Right cardiac atrium (tissue), 5 donors: ENCODE measurements at places on chromosomes 3 and 15. TPM values are rescaled to one million over a fixed set of nuclear protein-coding genes. Genes with fewer than 3 reads are reported as not detected.
A peak's percentile ranks its signal among the peaks of the same experiment; 100 is the strongest.

DNA sequence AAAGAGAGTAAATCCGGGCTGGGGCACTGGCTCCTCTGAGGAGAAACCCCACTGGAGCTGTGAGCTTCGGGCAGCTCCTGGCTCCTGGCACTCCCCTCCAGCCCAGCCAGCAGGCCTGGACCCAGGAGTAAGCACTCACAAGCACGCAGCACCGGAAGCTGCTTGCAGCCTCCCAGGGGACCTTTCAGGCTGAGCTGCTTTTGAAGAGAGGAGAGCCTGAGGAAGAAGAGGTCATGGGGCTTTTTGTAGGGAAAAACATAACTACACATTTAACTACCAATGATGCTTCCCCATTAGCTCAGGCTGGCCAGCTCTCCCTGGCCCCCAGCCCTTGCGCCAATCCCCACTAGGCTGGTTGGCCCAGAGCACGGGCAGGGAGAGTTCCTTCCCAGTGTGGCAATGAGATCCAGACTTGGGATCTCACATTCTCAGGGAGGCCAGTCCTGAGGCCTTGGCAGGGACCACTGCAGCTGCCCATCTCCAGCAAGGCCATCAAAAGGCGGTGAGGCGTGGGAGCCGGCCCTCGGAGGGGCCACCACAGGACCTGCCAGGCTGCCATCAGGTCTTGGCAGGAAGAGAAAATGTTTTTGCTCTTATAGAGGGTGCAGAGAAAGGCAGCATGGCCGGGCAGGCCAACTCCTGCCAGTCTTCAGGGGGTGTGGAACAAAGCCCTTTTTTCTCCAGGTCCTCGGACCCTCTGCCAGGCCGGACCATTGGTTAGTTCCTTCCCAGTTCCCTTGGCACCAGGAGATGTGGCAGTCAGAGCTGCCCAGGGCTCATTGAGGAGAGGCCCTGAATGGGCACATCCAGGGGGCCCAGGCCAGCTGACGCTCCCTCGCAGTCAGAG is 41.5 kb upstream of the MFGE8 start:
- DNase-seq: peak; percentile 76

GRCh38 chr3:67518236-67518635 is 136.2 kb downstream of the SUCLG2 start:
- DNase-seq: no peak

DNA sequence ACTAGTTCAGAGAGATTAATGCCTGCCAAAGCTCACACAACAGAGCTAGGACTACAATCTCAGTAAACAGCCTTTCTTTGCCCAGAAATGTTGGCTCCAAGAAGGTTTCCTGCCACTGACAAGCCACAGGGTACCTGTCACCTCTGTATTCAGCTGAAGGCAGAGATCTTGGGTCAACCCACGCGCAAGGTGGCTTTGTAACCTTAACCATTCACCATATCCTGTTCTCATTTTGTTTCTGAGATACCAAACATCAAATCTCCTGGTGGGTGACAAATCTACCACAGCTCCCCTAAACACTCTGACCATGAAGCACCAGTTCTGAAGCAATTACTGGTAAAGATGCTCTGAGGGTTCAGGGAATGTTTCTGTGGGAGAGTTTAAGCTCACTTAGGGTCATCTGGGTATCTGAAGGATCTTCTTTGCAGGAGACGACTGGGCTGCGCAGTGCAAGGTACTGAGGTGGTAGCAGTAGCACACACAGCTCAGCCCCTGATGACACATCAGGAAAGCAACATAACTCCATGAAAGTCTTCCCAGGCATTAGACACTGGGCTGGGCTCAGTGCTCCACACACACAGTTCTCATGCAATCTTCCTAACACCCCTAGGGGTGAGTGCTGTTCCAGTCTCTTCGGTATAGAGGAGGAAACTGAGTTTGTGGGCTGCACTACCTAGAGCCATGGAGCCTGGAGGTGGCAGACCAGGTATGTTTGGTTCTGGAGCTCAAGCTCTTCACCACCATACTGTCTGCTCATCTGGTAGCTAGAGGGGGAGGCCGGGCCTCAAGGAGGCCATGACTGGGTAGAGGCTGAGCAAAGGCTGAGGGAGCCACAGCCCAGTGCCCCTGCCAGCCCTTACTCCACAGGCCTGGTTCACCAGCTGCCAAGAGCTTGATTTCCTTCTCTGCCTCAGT is 7.7 kb downstream of the CXCR6 start:
- no peak for DNase-seq

- DNase-seq: no peak
Measured at GRCh38 chr3:128965818-128966217, 28.1 kb downstream of the CFAP92 start.

DNA sequence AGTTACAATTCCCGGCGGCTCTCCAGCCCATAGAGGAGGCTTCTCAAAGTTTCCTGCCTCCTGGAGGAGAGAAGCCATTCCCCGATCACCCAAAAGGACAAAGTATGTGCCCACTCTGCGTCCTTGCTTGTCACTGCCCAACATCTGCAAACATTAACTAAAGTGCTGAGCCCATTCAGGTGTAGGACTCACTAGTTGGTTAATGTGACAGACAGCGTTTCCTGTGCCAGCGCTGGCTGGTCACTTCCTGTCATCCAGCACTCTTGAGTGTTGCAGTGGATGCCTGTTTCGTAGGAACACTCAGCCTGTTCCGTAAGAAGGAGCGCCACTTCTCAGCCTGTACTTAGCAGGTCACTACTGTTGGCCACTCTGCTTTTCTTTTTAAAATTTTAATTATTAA is 100.3 kb downstream of the APBA2 start:
- DNase-seq: no peak

- no peak for DNase-seq
Measured at GRCh38 chr3:42045708-42046243, 45.4 kb upstream of the TRAK1 start.

DNA sequence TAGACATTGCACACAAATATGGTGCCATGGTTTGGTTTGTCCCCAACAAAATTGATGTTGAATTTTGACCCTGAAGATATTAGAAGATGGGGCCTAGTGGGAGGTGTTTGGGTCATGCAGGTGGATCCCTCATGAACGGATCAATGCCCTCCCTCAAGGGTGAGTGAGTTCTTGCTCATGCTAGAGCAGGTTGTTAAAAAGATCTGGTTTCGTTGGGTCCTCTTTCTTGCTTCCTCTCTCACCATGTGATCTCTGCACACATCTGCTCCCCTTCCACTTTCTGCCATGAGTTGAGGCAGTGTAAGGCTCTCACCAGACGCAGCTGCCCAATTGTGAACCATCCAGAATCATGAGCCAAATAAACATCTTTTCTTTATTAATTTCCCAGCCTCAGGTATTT is 87.8 kb upstream of the MDFIC2 start:
- DNase-seq: no peak

DNA sequence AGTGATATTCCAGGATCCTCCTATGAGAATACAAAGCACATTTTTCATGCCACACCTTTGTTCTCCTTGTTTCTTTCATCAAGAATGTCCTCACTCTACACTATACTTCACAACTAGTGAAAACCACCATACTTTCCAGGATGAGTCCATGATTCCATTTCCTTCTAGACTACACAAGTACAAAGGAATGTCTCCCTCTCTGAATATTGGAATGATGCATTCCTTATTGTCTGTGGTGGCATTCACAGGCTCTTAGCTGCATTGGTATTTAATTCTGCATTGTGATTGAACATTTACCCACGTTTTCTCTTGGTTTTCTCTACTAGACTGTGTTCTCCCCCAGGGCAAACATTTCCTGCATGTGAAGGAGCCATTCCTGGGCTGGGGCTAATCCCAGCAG is 217.5 kb downstream of the RAP2B start:
- DNase-seq: no peak

DNA sequence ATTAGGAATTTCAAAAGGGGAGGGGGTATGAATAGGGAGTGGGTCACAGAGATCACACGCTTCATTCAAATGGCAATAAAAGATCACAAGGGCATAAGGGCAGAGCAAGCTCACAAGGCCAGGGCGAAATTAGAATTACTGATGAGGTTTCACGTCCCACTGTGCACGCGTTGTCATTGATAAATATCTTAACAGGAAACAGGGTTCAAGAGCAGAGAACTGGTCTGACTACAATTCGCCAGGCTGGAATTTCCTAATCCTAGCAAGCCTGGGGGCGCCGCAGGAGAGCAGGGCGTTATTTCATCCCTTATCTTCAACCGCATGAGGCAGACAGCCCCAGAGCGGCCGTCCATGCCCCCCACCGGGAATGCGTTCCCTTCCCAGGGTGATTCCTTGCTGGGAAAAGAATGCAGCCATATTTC is 18.1 kb upstream of the SMCO1 start:
- DNase-seq: no peak

GRCh38 chr15:92524874-92525565 is 130.6 kb downstream of the FAM174B start:
- DNase-seq: no peak

DNA sequence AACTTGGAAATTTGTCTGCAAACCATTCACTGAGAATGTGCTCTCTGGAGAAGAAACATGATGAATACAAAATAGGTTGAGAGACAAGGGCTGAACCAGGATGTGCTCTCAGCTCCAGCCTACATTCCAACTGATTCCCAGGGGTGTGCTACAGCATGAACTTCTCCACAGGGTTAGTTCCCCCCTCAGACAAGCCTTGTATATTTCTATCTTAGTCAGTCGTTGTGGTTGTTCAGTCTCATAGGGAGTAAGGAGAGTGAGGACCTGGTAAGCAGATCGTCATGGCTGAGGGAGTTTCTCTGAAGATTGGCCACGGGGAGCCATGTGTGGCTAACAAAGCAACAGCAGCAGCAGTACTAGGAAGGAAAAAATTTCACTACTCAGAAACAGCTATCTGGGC is 919.7 kb upstream of the CADM2 start:
- no peak for DNase-seq

DNA sequence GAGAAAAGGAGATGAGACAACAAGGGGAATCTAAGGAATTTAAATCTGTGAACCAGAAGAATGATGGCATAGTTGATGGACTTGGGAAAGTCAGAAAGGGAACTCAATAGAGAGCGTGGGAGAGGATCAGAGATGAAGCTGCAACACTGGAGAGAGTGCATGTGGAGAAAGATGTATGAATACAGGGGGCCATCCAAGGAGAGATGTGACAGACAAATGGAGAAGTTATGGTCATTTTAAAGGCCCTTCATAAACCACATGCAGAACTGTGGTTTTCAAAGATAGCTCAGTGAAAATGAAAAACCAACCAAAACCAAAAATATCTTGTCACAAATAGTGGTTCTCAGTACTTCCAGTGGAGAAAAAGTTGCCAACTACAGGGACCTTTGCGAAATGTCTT is 265.2 kb downstream of the SUCLG2 start:
- no peak for DNase-seq

DNA sequence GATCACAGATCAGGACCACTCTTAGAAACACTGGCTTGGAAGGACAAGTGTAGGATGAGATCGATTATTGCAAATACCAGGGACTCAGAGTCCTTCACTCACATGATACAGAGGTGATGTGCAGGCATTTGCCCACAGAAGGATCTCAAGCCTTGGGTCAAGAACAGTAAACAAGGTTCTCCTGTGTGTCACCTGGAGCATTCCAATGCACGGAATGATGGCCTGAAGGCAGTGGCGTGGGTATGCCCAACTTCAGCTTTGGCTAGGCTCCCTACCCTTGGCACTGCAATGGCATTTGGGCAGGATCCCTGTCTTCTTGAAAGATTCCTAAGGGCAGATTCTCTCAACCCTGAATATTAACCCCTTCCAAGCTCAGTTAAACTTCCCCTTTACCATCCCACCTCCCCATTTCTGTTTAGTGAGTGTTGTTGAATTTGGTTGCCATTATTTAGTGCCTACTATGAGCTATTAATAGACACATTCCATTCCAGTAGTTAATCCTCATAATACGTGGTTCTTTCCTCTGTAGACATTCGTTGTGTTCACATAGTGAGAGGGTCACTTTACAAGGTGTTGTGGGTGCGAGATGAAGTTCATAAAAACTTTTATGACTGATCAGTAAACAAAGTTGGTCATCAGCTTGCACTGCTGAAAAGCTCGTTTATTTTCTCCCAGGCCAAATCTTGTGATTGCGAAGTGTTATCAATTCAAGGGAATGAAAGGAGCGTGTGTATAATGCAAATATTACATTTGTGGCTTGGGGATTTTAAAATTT is 1.1 kb upstream of the LZTFL1 start:
- DNase-seq: peak; percentile 14

GRCh38 chr15:68479870-68480269 is 47.9 kb upstream of the ITGA11 start:
- DNase-seq: no peak

GRCh38 chr3:50323092-50323600 is 601 bp upstream of the HYAL2 start:
- DNase-seq: no peak

DNA sequence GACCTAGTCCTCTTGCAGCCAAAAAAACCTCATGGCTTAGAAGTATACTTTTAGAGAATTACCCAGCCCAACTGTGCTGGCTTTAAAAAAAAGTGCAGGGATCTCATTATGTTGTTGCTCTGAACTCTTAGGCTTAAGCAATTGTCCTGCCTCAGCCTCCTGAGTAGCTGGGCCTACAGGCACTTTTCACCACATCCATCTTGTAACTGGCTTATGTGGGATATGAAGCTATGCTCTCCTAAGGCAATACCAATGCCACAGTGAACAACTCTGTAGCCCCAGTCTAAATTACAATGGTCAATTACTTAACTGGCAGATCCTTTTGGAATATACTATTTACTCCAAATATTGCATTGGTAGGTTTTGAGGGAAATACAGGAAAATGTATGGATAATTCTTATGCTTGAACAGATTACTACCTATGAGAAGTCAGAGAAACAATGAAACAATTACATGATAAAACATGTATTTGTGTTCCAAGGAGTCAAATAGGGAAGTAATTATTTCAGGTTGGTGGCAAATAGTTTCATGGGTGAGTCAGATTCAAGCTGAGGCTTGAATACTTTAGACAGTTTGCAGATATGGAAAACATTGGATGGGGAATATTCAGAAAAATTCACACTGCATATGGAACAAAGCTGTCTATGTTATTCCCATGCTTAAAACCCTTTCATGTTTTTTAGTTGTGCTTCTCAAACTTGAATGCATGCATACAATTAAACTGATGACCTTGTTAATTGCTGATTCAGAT is 34.6 kb upstream of the GPR149 start:
- DNase-seq: no peak

DNA sequence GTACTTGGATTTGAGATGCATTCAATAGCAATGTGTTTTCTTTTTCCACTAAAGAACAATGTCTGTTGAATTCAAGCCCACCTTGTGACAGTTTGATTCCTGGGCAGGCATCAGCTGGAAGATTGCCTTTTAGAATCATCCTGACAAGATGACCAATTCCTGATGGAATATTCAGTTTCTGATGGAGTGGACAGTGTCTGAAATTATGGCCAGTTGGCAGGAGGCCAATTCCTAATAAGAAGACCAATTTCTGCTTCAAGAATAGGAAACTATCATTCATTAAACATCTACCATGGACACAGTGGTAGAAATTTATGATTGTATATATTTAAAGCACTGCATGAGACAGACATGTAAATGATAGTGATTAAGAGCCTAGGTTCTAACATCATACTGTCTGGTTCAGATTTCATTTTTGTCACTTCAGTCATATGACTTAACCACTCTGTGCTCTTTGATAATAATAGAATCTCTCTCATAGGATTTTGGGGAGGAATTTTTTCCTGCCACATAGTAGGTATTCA is 133.6 kb downstream of the CLSTN2 start:
- DNase-seq: no peak

- DNase-seq: no peak
Measured at GRCh38 chr15:99592145-99592791, 26.5 kb downstream of the MEF2A start.

POLG gene
- polyA plus RNA-seq: 26.0 TPM

PATL2 gene
- polyA plus RNA-seq: 8.3 TPM

COLQ gene
- 4.3 TPM for polyA plus RNA-seq

FBXO40 gene
- 72.1 TPM for polyA plus RNA-seq

CHAC1 gene
- polyA plus RNA-seq: 3.2 TPM

ERICH6 gene
- not detected for polyA plus RNA-seq

AP3B2 gene
- 0.34 TPM for polyA plus RNA-seq

GOLGA6A gene
- not detected for polyA plus RNA-seq
